ENCODE measurements at places on chromosomes 3 and 15. TPM values are rescaled to one million over a fixed set of nuclear protein-coding genes. Genes with fewer than 3 reads are reported as not detected.
A peak's percentile ranks its signal among the peaks of the same experiment; 100 is the strongest.

The TBL1XR1 gene
- 167 TPM for total RNA-seq

DNA sequence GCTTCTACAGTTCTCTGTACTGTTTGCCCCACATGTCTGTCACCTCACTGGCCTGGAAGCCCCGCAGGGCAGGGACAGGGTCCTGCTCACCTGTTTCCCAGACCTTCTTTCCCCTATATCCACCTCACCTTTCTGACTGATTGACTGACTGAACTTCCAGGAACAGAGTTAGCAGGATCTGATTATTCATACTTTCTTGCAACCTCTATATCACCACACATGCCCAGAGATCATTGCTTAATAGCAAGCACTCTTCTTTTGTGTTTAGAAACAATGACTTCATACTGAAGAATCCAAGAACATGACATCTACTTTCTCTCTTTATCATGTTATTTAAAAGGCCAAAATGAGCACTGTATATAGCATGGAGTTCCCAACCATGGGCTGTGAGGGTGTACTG is 18.0 kb upstream of the CLEC3B start:
- H3K27me3 ChIP-seq, result no peaks in the 10 kb centered on the region
- H3K4me1 ChIP-seq, result peaks cover 31% of the 10 kb centered on the region
- no peak overlapping the region for H3K4me3 ChIP-seq

DNA sequence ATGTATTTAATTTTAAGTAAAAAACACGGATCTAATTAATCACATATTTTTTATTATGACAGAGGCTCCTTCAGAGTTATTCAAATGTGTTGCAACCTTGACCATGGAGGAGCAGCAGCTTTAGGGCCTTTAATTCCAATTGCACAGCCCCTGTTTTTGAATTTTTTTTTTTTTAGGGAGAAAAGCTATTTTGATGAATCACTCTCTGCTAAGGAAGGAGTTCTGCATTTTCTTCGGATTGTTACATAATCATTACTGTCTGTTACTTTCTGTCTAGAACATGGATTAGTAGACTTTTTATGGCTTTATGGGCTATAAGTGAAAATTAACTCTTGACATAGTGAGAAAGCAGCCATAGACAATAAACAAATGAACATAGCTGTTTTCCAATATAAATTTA is 90.8 kb downstream of the MCTP2 start:
- DNase-seq, result no peak
- no peak overlapping the region for H3K27ac ChIP-seq
- H3K27me3 ChIP-seq, result no peaks in the 10 kb centered on the region
- peaks cover 15% of the 10 kb centered on the region for H3K36me3 ChIP-seq
- peaks cover 12% of the 10 kb centered on the region for H3K4me1 ChIP-seq
- no peak overlapping the region for H3K4me3 ChIP-seq

The NANOGP8 gene
- not detected for total RNA-seq

GRCh38 chr15:48221885-48222284 is 15.8 kb downstream of the SLC12A1 start:
- H3K27ac ChIP-seq, result no peak overlapping the region
- H3K27me3 ChIP-seq, result peaks cover 5% of the 10 kb centered on the region
- no peak for DNase-seq
- no peaks in the 10 kb centered on the region for H3K36me3 ChIP-seq

The MORC1 gene
- total RNA-seq, result not detected

The UTS2B gene
- not detected for total RNA-seq

- no peak overlapping the region for H3K4me3 ChIP-seq
- no peak overlapping the region for H3K27ac ChIP-seq
- DNase-seq, result no peak
- no peaks in the 10 kb centered on the region for H3K4me1 ChIP-seq
Observed at GRCh38 chr15:66879531-66880368, 177.7 kb downstream of the SMAD6 start.

The CHRNA7 gene
- not detected for total RNA-seq

DNA sequence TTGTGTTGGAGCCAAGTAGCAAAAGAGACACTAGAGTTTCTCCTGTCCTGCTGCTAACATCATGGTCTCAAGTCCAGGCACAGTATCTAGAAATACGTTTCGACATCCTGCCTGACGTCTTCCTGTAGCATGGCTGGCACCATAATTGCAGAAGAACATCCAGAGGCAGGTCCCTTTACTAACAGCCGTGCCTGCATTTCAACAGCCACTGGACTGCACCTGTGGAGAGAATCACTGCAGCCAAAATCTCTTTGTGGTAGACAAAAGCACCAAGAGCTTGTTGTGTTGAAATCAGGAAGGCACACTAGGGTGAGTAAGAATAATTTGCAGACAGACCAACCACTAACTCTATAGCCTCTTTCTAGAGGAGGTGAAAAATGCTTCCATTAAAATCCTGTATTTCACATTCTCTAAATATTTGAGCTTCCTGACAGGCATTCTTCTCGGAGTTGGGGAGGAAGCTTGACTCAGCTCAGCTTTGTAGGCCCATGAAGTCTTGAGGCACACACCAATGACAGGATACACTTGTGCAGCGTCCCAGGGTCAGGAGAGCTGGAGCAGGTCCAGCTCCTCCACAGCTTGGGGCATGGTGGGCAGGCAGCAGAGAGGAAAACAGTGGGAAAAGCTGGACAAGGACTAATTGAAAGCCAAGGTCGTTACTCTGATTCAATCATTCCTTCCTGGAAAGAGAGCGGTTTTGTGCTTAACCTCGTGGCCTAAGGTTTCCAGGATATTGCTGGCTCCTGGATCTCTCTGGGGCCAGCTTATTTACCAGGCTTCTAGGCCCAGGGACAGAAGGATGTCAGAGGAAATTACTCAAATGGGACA is 244.9 kb downstream of the FAM43A start:
- no peak overlapping the region for H3K27ac ChIP-seq
- peaks cover 16% of the 10 kb centered on the region for H3K27me3 ChIP-seq
- H3K4me3 ChIP-seq, result no peak overlapping the region
- no peaks in the 10 kb centered on the region for H3K4me1 ChIP-seq

The ABI3BP gene
- total RNA-seq, result not detected

- H3K4me3 ChIP-seq, result no peak overlapping the region
- H3K4me1 ChIP-seq, result peaks cover 4% of the 10 kb centered on the region
- H3K36me3 ChIP-seq, result no peaks in the 10 kb centered on the region
- no peak overlapping the region for H3K27ac ChIP-seq
- H3K27me3 ChIP-seq, result no peaks in the 10 kb centered on the region
Observed at GRCh38 chr15:68733666-68734065, 87.0 kb downstream of the ANP32A start.

DNA sequence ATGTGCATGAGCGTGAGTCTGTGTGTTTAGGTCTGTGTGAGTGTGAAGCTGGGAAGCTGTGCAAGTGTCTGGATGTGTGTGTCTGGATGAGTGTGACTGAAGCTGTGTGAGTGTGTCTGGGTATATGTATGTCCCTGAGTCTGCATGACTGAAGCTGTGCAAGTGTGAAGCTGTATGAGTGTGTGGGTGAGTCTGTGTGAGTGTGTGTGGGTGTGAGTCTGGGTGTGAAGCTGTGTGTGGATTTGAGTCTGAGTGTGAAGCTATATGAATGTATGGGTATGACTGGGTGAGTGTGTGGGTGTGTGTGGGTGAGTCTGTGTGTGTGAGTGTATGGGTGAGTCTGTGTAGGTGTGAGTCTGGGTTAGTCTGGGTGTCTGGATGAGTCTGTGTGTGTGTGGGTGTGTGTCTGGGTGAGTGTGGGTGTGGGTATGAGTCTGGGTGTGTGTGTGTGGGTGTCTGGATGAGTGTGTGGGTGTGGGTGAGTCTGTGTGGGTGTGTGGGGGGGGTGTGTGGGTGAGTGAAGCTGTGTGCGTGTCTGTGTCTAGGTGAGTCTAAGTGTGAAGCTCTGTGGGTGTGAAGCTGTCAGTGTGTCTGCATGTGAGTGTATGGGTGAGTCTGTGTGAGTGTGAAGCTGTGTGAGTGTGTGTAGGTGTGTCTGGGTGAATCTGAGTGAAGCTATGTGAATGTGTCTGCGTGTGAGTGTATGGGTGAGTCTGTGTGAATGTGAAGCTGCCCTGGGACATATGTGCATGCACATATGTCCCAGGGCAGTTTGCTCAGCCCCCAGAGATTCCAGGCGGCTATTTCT is 20.3 kb downstream of the MINAR1 start:
- H3K4me3 ChIP-seq, result no peak overlapping the region
- peaks cover 3% of the 10 kb centered on the region for H3K36me3 ChIP-seq
- H3K4me1 ChIP-seq, result no peaks in the 10 kb centered on the region
- no peak for DNase-seq
- peaks cover 3% of the 10 kb centered on the region for H3K27me3 ChIP-seq

GRCh38 chr15:78018445-78018844 is 59.1 kb downstream of the TBC1D2B start:
- peaks cover 18% of the 10 kb centered on the region for H3K4me1 ChIP-seq
- DNase-seq, result no peak
- H3K27me3 ChIP-seq, result no peaks in the 10 kb centered on the region

The INSYN1 gene
- not detected for total RNA-seq

GRCh38 chr3:155390351-155390750 is 96.9 kb upstream of the STRIT1 start:
- H3K4me3 ChIP-seq, result no peak overlapping the region
- no peak for DNase-seq
- H3K27ac ChIP-seq, result no peak overlapping the region
- no peaks in the 10 kb centered on the region for H3K4me1 ChIP-seq
- H3K27me3 ChIP-seq, result no peaks in the 10 kb centered on the region

The GOLGA6L9 gene
- total RNA-seq, result 1.8 TPM

The AHSG gene
- total RNA-seq, result not detected

The ROPN1 gene
- not detected for total RNA-seq

GRCh38 chr15:32981536-32981935 is 213.0 kb downstream of the FMN1 start:
- no peak overlapping the region for H3K4me3 ChIP-seq
- no peaks in the 10 kb centered on the region for H3K36me3 ChIP-seq
- no peaks in the 10 kb centered on the region for H3K27me3 ChIP-seq
- H3K27ac ChIP-seq, result no peak overlapping the region
- no peaks in the 10 kb centered on the region for H3K4me1 ChIP-seq

GRCh38 chr3:144957398-144958101 is 985.9 kb downstream of the DIPK2A start:
- DNase-seq, result no peak
- H3K27me3 ChIP-seq, result no peaks in the 10 kb centered on the region
- H3K4me1 ChIP-seq, result no peaks in the 10 kb centered on the region
- H3K36me3 ChIP-seq, result no peaks in the 10 kb centered on the region
- no peak overlapping the region for H3K4me3 ChIP-seq

The SLC30A4 gene
- total RNA-seq, result 1.5 TPM

The FAM227B gene
- 3.8 TPM for total RNA-seq

The POTEB3 gene
- not detected for total RNA-seq

The MED12L gene
- total RNA-seq, result 1.5 TPM

The CACNA1D gene
- 0.53 TPM for total RNA-seq

GRCh38 chr3:137347817-137348368 is 390.1 kb downstream of the IL20RB start:
- no peaks in the 10 kb centered on the region for H3K36me3 ChIP-seq
- H3K4me3 ChIP-seq, result no peak overlapping the region
- DNase-seq, result no peak

The ARNT2 gene
- 0.38 TPM for total RNA-seq

GRCh38 chr3:11568503-11569155 is 75.1 kb downstream of the VGLL4 start:
- H3K27ac ChIP-seq, result no peak overlapping the region
- H3K4me1 ChIP-seq, result no peaks in the 10 kb centered on the region
- no peaks in the 10 kb centered on the region for H3K27me3 ChIP-seq
- no peak overlapping the region for H3K4me3 ChIP-seq
- peaks cover 2% of the 10 kb centered on the region for H3K36me3 ChIP-seq
- no peak for DNase-seq

The POTEB2 gene
- total RNA-seq, result not detected

DNA sequence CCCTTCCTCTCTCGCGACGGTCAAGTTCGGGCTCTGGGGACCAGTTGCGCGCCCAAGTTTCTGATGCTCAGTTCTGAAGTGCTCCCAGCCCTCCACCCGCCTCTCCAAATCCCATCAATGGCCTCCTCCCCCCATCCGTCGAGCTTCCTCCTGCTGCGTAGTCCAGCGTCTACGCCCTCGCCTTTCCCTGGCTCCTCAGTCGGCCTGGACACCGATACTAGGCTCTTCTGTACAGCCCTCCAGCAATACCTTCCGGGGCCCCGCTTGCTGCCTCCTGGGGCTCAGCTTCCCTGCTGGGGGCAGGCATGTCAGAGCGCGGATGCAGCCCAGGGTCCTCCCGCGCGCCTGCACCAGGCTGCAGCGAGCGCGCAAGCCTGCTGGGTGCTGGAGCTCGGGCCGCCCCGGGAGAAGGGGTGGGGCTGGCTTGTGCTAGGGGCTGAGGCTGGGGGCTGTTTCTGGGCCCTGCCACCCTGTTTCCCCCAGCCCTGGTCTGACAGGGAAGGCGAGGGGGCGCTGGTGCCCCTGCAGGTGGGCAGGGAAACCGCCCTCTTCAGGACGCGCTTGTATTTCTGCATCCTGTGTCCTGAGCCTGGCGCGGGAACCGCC is 353.3 kb upstream of the SUCLG2 start:
- peaks cover 7% of the 10 kb centered on the region for H3K27me3 ChIP-seq
- no peaks in the 10 kb centered on the region for H3K36me3 ChIP-seq
- H3K27ac ChIP-seq, result no peak overlapping the region
- peaks cover 12% of the 10 kb centered on the region for H3K4me1 ChIP-seq
- H3K4me3 ChIP-seq, result peak overlapping the region; percentile 78
- peak; percentile 30 for DNase-seq

The CLDN11 gene
- not detected for total RNA-seq

- H3K36me3 ChIP-seq, result no peaks in the 10 kb centered on the region
- peaks cover 1% of the 10 kb centered on the region for H3K27me3 ChIP-seq
- no peak overlapping the region for H3K27ac ChIP-seq
- DNase-seq, result no peak
- no peak overlapping the region for H3K4me3 ChIP-seq
Observed at GRCh38 chr3:134813618-134814017, 18.6 kb downstream of the EPHB1 start.

The PP2D1 gene
- total RNA-seq, result not detected

DNA sequence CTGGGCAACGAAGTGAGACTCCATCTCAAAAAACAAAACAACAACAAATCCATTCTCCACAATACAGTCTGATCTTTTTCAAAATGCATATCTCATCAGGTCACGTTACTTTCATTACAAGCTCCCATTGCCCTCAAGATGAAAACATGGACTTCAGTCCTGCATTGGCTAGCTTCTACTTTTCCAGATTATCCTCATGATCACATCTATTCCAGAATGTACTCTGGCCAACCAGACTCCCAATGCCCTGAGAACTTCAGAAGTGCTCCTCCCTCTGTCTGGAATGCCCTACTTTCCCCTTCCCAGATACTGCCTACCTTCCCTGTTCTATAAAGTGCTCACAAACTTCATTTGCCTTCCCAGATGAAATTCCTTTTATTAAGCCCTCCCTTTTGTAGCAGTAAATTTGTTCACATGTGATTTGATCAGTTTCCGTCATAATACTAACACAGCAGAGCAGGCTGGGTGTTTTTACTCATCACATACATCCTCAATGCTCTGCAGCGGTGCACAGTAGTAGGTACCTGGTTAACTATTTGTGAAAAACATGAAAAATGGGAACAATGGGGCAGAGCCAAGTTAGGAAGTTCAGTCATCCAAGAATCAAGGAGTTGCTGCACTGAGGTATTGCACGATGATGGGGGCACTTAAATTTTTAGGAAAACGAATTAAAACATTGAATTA is 5.3 kb downstream of the RPL22L1 start:
- H3K27ac ChIP-seq, result no peak overlapping the region
- H3K4me1 ChIP-seq, result peaks cover 15% of the 10 kb centered on the region
- H3K36me3 ChIP-seq, result peaks cover 33% of the 10 kb centered on the region
- DNase-seq, result no peak
